ENCODE measurements at places on chromosomes 12 and 14. TPM values are rescaled to one million over a fixed set of nuclear protein-coding genes. Genes with fewer than 3 reads are reported as not detected.

GRCh38 chr12:116620124-116620491 lies 60.9 kb downstream of the MAP1LC3B2 start:
- no peak overlapping the region for H3K27ac ChIP-seq
- H3K36me3 ChIP-seq, result no peaks in the 10 kb centered on the region
- H3K27me3 ChIP-seq, result no peaks in the 10 kb centered on the region
- H3K4me3 ChIP-seq, result no peak overlapping the region

GRCh38 chr14:100690672-100691071 lies 36.0 kb upstream of the DLK1 start:
- H3K4me3 ChIP-seq, result no peak overlapping the region
- H3K27me3 ChIP-seq, result peaks cover 2% of the 10 kb centered on the region
- H3K4me1 ChIP-seq, result no peaks in the 10 kb centered on the region
- no peaks in the 10 kb centered on the region for H3K36me3 ChIP-seq
- DNase-seq, result no peak

GRCh38 chr14:92473261-92473968 lies 40.2 kb upstream of the RIN3 start:
- H3K4me3 ChIP-seq, result no peak overlapping the region
- no peak overlapping the region for H3K27ac ChIP-seq
- H3K4me1 ChIP-seq, result peaks cover 4% of the 10 kb centered on the region
- no peaks in the 10 kb centered on the region for H3K36me3 ChIP-seq

Gene ALX1
- not detected for total RNA-seq

GRCh38 chr12:3278681-3279414 lies 201.7 kb downstream of the TSPAN9 start:
- H3K27ac ChIP-seq, result no peak overlapping the region
- DNase-seq, result no peak

DNA sequence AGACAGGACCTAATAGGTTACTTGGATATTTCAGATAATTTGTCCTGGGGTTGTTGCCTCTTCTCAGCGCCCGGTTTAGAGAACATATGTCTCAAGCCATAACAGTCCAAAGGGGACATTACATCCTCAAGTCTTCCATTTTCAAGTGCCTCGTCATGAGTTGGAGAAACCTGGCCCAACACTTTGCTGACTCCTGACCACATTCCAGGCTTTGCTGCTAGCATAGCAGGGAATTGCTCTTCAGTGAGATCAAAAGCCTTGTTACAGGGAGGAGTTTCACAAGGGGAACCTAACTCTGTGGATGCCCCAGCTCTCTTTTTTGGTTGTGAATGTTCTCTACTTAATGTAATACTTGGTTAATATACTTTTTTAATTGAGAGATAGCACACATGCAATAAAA lies 8.2 kb upstream of the MMP19 start:
- peaks cover 3% of the 10 kb centered on the region for H3K4me1 ChIP-seq
- no peak for DNase-seq
- no peaks in the 10 kb centered on the region for H3K36me3 ChIP-seq
- H3K27me3 ChIP-seq, result no peaks in the 10 kb centered on the region

- no peak overlapping the region for H3K4me3 ChIP-seq
- no peak for DNase-seq
- no peaks in the 10 kb centered on the region for H3K36me3 ChIP-seq
- no peaks in the 10 kb centered on the region for H3K27me3 ChIP-seq
- no peak overlapping the region for H3K27ac ChIP-seq
- H3K4me1 ChIP-seq, result peaks cover 4% of the 10 kb centered on the region
These were observed 114.5 kb downstream of the DACT1 start for GRCh38 chr14:58752289-58752688.

GRCh38 chr12:3117591-3118015 lies 40.4 kb downstream of the TSPAN9 start:
- peaks cover 7% of the 10 kb centered on the region for H3K4me1 ChIP-seq
- no peak for DNase-seq
- H3K27me3 ChIP-seq, result peaks cover 11% of the 10 kb centered on the region
- H3K4me3 ChIP-seq, result no peak overlapping the region
- H3K27ac ChIP-seq, result no peak overlapping the region
